ENCODE measurements at places on chromosomes 11 and 22. TPM values are rescaled to one million over a fixed set of nuclear protein-coding genes. Genes with fewer than 3 reads are reported as not detected.
A peak's percentile ranks its signal among the peaks of the same experiment; 100 is the strongest.

- no peak for DNase-seq
Measured at GRCh38 chr11:77596626-77597025, 6.9 kb downstream of the AQP11 start.

DNA sequence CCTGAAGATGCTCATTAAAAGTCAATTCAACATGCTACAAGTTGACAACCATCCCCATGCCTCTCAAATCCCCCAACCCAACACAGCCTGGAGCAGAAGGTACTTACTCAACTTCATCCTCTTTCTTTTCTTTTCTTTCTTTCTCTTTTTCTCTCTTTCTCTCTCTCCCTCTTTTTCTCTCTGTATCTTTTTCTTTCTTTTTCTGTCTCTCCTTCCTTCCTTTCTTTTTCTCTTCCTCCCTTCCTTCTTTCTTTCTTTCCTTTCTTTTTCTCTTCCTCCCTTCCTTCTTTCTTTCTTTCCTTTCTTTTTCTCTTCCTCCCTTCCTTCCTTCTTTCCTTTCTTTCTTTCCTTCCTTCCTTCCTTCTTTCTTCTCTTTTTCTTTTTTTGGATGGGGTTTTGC lies 135.7 kb upstream of the SEZ6L start:
- DNase-seq = no peak

DNA sequence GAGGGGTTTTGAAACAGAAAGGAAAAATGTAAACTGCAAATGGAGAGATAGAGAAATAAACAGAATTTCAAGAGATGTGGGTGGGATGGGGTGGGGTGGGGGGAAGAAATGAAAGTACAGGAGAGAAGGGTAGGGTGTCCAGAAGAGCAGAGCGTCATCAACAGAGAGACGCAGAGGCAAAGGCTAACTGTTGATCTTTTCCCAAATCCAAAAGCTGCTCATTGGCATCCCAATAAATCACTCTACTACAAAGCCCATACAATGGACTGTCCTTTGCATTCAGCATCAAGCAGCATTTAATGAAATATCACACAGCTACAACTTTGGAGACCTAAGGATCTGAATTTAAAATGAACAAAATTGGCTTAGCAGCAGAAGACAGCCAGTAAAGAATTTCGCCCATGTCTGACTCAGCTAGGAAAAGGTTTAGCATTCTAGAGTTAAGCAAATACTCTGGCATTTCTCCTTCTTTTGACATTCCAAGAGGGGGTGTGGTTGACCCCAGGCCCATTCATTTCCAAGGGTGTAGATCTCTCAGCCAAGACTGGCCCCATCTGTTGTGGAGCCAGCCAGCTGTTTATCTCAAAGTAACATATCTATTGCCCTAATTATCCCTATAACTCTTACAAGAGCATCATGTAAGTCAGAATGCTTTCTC lies 1.5 kb downstream of the RAB30 start:
- no peak for DNase-seq

DNA sequence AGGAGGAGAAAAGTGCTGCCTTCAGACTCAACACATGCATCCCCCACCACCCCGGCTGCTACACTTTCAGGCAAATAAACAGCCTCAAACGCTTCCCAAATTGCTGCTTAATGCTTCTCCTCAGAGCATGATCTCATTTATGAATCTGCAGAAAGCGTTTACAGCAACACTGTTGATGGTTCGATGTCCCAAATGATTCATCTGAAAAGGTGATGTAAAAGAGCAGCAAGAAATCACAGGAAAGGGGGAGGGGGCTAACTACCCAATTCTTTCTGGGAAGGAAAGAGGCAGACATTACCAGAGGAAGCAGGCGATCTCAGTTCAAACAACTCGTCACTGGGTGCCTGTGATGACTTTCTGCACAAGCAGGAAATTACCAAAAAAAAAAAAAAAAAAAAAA lies 119.6 kb downstream of the TENM4 start:
- DNase-seq = no peak

DNA sequence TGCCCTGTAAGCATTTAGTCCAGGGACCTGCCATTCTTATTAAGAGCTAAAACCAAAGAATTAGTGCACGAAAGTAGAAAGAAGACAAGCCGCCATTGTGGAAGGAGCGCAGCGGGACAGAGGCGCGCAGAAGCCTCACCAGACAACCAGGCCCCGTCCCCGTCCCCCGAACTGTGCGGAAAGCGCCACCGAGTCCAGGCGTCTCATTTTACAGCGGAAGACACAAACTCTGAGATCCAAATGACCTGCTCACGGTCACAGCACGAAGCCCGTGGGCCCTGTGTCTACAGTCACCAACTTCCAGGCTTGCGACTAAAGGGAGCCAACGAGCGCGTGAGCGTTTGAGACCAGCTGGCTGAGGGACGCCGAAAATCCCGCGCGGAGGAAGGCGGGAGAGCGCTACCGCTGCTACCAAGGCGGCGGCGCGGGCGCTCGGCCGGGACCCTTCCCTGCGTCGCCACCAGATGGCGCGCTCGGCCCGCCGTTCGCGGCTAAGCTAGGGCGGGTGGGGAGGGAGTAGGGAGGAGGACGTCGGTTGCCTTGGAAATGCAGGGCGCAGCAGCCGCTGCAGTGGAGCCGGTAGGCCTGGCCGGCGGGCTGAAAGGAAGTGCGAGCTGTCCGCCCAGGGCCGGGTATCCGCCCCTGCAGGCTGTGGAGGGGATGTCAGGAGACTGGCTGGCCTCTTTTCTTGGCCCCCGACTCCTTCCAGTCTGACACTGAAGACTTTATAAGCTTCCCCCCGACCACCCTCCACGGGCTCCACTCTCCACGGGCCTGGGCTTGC lies 434 bp upstream of the CCDC83 start:
- DNase-seq = peak; percentile 95

- DNase-seq = no peak
Measured at GRCh38 chr22:24723111-24723510, 51.4 kb downstream of the PIWIL3 start.

DNA sequence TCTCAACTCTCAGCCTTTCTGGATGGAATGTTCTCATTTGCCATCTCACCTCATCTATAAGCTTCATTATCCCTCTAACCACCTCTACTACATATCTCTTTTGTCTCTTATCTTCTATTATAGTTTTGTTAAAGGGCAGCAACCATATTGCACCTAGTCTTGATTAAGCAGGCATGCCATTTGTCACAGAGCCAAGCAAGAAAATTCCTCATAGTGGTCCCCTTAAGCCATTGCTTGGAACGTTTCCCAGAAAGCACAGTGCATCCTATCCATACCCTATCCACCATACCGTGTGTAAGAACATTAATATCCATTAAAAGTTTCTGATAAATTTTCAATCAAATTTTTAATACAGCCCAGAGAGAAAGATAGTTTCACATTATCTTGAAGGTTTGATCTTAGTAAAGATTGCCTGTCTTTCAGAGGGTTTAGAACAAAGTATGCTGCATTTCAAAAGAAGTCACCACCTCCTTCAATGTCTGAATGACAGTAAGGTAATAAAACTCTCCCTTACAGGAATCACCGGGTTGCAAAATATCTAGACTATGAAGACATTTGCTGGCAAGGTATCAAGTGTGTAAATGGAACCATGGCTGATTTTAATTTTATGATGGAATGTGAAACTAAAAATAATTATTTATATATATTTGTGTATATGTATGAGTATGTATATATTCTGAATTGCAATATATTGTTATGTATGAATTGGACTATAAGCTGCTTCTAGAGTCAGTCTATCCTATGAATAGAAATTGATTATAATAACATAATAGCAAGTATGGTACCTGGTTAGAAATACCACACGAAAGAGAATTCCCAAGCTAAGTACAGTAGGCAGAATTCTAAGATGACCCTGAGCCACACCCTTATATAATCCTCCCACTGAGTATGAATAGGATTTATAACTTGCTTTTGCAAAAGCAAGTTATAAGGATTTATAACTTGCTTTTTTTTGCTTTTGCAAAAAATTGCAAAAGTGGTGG lies 1296.3 kb downstream of the LRRC4C start:
- no peak for DNase-seq

- no peak for DNase-seq
Measured at GRCh38 chr11:26608507-26609146, 36.6 kb upstream of the MUC15 start.

GRCh38 chr11:117197516-117198456 lies 1.4 kb upstream of the TAGLN start:
- DNase-seq = no peak

DNA sequence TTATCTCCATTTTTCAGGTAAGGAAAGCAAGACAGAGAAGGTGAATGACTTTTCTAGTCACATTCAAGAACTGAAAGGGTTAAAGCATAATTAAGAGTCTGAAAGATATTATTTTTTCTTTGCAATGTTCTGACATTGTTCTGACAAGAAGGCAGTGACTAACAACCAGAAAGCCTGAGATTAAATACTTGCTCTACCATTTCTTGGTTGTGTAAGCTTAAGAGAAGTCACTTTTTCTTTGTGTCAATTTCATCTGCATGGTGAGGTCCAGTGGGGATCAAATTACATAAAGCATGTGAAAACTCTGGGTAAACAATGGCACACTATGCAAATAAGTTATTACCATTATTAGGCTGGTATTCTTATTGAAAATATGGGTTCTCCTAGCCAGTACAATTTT lies 73.7 kb downstream of the PHF21A start:
- no peak for DNase-seq

DNA sequence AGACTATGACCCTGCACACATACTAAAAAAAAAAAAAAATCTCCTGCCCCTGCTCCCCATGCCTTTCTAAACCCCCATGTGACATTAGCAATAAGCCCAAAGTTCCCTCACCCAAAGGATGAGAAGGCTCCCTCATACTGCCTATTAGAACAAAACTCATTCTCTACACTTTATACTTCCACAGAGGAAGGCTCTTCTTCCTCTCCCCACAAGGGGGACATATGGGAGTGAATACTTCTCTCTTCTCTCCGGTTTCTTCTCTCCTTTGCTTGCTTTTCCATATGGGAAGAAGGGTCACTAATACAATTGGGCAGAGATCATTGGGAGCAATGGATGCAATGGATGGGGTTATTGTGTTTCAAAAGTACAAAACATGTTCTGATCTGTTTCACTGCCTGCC lies 3.3 kb downstream of the OR52L1 start:
- no peak for DNase-seq

- no peak for DNase-seq
Measured at GRCh38 chr11:130454491-130455252, 6.2 kb downstream of the ADAMTS15 start.

DNA sequence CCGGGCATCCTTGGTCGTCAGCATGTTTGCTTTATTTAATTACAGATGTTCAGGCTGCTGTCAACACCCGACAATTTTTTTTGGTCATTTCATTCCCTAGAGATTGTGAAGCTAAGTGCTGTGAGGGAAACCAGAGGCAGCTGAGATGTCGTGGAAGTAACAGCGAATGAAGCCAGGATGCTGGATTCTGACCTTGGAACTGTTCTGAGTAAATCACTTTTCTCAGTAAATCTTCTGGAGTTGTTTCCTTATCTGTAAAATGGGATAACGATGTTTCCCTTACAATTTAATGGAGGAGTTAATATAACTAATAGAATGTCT lies 390 bp upstream of the CKAP5 start:
- no peak for DNase-seq

- DNase-seq = no peak
Measured at GRCh38 chr11:93567401-93567895, 24.3 kb upstream of the SMCO4 start.

DNA sequence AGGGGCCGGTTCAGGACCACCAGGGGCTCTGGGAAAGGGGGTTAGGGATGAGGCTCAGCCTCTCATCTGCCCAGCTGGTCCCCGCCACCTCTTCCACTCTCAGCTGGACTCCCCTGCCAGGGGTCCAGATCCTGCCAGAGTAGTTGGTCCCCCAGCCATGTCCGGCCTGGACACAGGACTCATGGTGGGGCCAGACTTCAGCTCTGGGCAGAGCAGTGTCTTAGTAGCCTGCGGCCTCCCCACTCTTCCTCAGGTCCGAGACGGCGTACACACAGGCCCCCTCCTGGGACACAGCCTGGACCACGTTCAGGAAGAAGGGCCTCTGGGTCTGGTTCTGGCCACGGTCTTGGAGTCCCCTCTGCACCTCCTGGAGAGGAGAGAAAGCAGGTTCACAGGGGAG lies 25.1 kb downstream of the GGT5 start:
- no peak for DNase-seq

DNA sequence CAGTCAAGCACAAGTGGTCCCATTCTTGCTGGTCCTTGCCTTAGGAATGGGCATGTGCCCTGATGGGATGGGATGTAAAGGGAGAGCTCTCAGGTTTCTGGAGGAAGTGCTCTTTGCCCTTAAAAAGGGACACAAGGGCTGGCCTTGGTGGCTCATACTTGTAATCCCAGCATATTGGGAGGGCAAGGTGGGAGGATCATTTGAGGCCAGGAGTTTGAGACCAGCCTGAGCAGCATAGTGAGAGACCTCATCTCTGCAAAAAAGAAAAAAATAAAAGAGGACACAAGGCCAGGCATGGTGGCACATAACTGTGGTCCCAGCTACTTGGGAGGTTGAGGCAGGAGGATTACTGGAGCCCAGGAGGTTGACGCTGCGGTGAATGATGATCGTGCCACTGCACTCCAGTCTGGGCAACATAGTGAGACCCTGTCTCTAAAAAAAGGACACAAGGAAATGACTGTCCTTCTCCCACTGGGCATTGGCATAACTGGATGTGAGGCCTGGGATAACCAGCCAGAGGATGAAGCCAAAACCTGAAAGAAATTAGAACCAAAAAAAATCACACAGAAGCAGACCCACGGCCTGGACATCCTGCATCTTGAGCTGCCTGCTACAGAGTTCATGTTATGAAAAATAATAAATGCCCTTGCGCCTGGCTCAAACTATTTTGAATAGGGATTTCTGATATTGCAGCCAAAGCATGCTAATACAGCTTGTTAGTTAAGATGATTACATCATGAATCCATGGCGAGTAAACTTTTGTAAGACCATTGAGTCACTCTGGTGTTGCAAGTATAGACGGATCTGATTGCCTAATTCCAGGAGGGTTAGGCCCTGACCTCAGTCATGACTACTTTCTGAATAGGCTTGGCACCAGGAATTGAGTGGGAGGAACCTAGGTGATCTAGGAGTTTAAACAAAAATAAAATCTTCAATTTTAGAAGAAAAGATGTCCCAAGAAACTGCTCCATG lies 12.9 kb upstream of the CRKL start:
- DNase-seq = peak; percentile 98

DNA sequence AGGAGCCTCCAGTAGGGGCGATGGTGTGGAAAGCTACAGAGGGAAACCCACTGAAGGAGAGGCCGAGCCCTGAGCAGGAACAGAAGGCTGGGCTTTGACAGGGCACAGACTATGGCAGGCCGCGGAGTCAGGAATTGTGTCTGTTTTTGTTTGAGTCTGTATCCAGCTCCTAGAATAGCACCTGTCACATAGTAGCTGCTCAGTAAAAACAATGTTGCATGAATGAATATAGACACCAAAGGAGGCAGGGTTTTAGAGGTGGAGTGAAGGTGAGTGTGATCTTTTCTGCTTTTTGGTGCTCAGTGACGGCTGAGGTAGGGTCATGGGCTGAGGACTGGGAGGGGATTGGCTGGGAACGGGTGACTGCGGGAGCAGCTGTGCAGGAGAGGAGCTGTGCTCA lies 18.5 kb upstream of the APOBEC3A start:
- no peak for DNase-seq

GRCh38 chr22:35627267-35628041 lies 10.3 kb upstream of the MB start:
- DNase-seq = peak; percentile 48

OR4C3 gene
- not detected for polyA plus RNA-seq

C22orf31 gene
- polyA plus RNA-seq = not detected

OR52N4 gene
- polyA plus RNA-seq = 0.24 TPM

SLC5A4 gene
- not detected for polyA plus RNA-seq

RIMBP3B gene
- polyA plus RNA-seq = 0.17 TPM

C11orf97 gene
- polyA plus RNA-seq = not detected

BTG4 gene
- polyA plus RNA-seq = not detected

TPST2 gene
- 62.8 TPM for polyA plus RNA-seq

NRGN gene
- polyA plus RNA-seq = 125 TPM

LDLRAD3 gene
- polyA plus RNA-seq = 10.4 TPM

Measured in CD14-positive monocyte (primary cell).